ENCODE measurements at places on chromosomes 11 and 22.

- DNase-seq: no peak
These were observed 88.1 kb downstream of the CCDC34 start for GRCh38 chr11:27274854-27275395.

DNA sequence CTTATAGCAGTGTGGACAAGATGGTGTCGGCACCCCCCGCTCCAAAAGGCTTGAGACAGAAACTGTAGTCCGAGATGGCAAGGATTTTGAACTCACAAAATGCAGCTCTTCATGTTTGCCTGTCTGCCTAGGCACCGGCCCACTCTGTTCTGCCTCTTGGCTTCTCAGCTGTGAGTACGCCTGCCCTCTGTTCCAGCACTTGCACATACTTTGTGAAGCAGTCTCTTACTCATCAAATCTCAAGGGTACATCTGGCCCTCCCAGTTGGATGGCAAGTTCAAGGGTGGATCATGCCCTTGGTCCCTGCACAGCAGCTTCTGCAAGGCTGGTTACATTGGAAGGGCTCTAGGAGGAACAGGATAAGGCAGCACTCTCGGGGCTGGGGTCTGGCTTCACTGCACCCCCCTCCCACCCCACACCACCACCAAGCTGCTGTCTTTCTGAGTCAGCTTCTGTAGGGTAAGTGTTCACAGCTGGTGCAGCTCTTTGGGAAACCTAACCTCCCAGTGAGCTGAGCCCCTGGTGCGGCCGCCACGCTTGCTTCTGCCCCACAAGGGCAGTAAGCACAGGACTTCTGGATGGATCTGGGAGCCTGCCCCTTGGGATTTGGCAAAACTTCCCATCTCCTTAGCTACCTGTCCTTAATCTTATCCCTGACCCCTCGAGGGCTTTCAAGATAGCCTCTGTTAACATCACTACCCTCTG, 37.2 kb downstream of the FAM83F start:
- DNase-seq: no peak

DNA sequence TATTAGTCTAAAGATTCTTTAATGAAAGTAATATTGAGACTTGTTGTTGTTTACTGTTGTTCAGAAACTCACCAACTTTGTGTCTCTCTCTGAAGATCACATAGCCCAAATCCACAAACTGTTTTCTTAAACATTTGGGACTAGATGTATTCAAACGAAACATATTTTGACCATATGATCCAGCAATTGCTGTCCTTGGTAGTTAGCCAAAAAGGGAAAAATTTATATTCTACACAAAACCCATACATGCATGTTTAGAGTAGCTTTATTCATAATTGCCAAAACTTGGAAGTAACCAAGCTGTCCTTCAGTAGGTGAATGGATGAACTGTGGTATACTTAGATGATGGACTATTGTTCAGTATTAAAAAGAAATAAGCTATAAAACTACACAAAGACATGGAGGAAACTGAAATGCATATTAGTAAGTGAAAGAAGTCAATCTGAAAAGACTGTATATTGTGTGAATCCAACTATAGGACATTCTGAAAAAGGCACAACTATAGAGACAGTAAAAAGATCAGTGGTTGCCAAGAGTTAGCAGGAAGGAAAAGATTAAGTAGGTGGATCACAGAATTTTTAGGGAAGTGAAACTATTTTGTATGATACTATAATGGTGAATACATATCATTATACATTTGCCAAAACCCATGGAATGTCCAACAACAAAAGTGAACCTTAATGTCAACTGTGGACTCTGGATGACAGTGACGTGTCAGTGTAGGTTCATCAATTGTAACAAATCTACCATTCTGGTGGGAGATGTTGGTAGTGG, 442.9 kb downstream of the INSC start:
- no peak for DNase-seq

DNA sequence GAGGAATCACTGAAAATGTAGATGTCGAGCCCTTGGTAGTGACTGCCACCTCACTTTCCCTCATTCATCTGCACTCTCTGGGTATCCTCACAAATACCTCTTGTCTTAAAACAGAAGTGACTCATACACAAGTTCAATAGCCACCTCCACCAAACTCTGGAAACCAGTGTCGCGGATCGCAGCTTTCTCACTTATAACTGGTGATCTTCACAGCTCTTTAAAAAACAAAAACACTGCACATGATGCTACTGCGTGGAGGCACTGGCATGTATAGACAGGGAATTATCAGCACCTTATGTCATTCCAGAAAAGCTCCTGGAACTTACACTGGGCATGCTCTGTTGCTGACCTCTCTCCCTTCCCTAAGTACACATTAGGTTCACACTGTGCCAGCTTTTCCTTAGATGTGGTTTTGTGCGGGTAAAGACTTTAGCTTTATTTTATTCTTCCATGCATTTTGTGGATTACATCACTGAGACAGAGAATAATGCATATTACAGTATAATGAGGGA, 425.5 kb upstream of the CADM1 start:
- no peak for DNase-seq

DNA sequence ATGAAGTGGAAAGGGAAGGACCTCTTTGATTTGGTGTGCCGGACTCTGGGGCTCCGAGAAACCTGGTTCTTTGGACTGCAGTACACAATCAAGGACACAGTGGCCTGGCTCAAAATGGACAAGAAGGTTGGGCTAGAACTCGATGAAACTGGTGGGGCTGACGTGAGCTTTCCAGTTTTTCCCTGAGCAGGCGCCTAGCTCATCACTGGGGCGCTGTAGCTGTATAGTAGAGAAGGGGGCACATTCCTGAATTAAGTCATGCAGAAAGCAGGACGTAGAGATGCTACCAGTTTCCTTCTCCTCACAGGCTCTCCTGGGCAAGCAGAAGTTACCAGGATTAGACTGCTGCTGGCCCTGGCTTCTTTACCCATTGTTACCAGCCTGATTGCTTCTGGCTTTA, 33.3 kb downstream of the NF2 start:
- DNase-seq: no peak

- no peak for DNase-seq
These were observed at the start of gene CTNND1 for GRCh38 chr11:57761301-57762234. Gene CTNND1 (plus strand): TSS chr11:57761802. CDS start chr11:57791479, 29,677 bp downstream.
